ENCODE measurements at places on chromosomes 12 and 14. TPM values are rescaled to one million over a fixed set of nuclear protein-coding genes. Genes with fewer than 3 reads are reported as not detected.

The FERMT2 gene
- total RNA-seq = not detected

DNA sequence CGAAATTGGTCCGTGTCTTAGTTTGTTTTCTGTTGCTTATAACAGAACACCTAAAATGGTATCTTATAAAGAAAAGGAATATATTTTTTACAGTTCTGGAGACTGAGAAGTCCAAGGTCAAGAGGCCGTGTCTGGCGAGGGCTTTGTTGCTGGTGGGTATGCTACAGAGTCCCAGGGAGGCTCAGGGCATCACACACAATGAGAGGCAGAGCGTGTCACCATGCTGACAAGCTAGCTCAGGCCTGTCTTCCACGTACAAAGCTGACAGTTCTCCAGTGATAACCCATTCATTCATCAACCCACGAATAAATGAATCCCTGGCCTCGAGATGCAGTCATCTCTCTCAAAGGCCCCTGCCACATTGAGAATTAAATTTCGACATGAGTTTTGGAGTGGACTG, 56.7 kb upstream of the AEBP2 start:
- H3K27me3 ChIP-seq = no peaks in the 10 kb centered on the region
- DNase-seq = no peak
- H3K27ac ChIP-seq = no peak overlapping the region
- peaks cover 10% of the 10 kb centered on the region for H3K4me1 ChIP-seq
- no peaks in the 10 kb centered on the region for H3K36me3 ChIP-seq
- H3K4me3 ChIP-seq = no peak overlapping the region

DNA sequence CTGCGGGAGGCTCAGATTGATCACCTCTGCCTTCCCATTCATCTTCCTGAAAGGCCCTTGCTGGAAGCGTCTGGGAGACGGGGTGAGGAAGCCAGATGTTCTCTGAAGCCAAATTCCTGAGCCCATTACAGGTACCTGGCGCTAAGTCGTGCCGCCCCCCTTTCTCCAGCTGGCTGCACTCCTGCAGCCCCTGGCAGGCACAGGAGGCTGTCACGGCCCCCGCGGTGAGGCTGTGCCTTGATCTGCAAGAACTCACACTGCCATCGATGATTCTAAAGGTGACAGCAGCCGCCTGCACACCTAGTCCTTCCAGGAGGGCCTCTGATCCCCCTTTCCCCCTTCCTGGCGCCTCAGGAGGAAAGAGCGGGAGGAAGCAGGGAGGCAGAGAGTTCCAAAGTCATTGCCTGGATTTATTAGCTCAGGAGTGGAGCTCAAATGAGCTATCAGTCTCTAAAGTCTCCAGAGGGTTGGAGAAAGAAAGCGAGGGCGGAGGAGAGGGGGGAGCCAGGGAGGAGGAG, 106.9 kb downstream of the RFLNA start:
- DNase-seq = no peak
- peaks cover 4% of the 10 kb centered on the region for H3K4me1 ChIP-seq
- H3K27me3 ChIP-seq = no peaks in the 10 kb centered on the region
- no peak overlapping the region for H3K27ac ChIP-seq
- peaks cover 19% of the 10 kb centered on the region for H3K36me3 ChIP-seq

GRCh38 chr12:100793182-100793581, 1.4 kb upstream of the ANO4 start:
- H3K27me3 ChIP-seq = peaks cover 6% of the 10 kb centered on the region
- no peak overlapping the region for H3K4me3 ChIP-seq
- H3K27ac ChIP-seq = no peak overlapping the region

GRCh38 chr12:113133666-113134065, 1.9 kb downstream of the RASAL1 start:
- H3K36me3 ChIP-seq = no peaks in the 10 kb centered on the region
- no peak overlapping the region for H3K27ac ChIP-seq
- H3K4me1 ChIP-seq = peaks cover 16% of the 10 kb centered on the region
- peaks cover 7% of the 10 kb centered on the region for H3K27me3 ChIP-seq
